ENCODE measurements at places on chromosomes 6 and 20.
A peak's percentile ranks its signal among the peaks of the same experiment; 100 is the strongest.

DNA sequence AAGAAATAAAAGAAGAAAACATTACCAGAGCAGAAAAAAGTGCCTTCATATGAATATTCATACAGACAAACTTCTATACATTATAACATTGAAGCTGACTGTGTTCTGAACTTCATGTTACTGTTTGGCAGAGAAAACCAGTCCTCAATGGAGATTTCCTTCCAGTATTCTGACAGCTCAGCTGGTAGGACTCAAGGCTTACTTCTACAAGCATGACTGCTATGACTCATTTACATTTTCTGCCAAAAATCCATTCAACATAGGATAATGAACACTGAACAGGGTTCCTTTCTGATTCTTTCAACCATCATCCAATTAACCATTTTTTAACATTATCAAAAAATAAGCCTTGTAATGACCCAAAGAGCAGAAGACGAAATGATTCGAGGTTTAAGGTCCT is 25.4 kb downstream of the COL9A1 start:
- DNase-seq: peak; percentile 61

GRCh38 chr6:21808551-21809242 is 215.1 kb downstream of the SOX4 start:
- peak; percentile 34 for DNase-seq

DNA sequence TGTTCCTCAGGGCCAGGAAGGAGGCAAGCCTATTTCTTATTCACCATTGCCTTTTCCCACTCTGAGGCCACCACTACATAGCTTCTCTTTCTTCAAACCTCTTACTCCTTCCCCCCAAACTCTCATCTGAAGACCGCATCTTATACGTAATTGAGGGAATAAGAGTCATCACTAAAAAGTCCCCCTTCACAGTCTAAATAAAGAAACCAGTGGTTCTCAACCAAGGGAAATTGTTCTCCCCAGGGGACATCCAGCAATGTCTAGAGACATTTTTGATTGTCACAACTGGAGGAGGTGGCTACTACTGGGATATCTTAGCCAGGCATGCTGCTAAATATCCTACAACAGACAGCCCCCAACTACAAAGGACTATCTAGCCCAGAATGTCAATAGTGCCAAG is 327.6 kb upstream of the CNR1 start:
- DNase-seq: no peak

- peak; percentile 66 for DNase-seq
Observed at GRCh38 chr6:44053760-44054556, 73.3 kb downstream of the MRPL14 start.

DNA sequence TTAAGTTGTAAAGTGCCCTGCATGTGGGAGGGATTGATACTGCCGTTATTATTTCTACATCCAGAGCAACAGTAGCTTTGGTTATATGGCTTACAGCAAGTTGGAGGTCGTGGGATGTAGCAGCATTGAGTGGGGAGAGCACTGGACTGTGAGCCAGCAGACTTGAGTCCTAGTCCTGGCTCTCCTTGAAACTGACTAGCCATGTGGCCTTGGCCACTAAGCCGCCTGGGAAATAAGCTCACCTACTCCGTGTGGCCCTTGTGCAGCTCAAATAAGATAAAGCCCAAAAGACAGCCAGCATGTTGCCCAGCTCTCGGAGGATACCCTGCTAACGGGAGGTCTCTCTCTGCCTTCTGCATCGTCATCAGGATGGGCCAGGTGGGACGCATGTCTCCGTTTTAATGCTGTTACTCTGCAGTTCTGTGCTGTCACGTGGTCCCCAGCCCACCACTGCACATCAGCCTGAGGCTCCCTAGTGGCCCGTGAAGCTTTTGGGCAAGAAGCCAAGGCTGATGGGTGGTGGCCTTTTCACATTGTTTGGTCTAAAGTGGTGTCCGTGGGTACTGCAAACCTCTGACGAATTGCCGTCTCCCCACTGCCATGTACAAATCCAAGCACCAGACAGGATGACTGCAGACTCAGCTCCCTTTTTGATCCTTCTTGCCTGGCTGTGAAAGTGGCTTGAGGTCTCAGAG is 7.9 kb downstream of the EPB41L1 start:
- DNase-seq: peak; percentile 25

GRCh38 chr20:4243071-4243470 is 227.7 kb upstream of the RNF24 start:
- no peak for DNase-seq

- no peak for DNase-seq
Observed at GRCh38 chr6:151286214-151286613, 46.4 kb downstream of the AKAP12 start.

DNA sequence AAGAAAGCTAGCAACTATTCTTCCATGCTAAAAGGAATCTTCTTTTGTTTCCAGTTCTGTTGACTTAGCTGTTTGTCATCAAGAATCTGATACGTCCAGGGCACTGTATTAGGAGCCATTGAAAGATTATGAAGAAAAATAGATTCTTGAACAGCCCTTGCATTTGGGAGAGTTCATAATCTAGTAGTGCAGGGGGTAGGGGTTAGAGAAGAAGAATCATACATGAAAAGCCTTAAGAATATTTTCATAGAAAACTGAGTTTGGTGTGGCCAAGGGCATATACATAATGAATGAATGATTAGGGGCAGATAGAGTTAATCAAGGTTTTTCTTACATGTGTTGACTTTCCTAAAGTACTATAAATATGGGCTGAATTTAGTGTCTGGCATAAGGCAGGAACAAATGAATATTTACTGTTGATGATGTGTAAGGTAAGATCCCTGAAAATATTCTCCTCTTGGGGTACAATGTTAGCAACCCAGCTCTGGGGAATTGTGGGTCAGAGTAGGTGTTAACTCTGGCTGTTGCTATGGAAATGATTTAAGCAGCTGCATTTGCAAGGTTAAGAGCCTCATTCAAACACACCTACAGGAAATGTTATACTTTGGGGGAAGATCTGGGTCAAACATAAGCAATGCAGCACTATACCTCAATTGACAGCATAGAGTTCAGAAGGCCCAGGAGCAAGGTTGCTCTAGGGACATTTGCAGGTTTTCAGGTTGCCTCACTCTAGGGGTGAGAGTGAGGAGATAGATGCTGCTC is 667.3 kb upstream of the CITED2 start:
- DNase-seq: no peak

DNA sequence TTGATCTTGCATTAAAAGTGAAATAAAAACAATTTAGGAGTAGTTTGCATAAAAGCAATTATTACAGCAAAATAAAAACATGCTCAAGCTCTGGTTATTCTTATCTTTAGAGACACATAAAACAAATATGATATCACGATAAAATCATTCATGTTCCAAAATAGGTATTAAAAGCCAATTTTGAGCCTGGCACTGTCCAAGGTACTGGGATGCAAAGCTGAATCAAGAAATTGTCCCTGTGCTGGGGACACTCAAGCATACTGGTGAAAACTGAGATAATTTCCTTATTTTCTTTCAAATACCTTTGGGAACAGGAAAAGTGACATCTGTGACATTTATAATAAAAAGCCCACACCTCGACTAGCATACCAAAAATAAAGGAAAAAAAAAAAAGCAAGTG is 931 bp upstream of the MTCL3 start:
- DNase-seq: peak; percentile 44

DNA sequence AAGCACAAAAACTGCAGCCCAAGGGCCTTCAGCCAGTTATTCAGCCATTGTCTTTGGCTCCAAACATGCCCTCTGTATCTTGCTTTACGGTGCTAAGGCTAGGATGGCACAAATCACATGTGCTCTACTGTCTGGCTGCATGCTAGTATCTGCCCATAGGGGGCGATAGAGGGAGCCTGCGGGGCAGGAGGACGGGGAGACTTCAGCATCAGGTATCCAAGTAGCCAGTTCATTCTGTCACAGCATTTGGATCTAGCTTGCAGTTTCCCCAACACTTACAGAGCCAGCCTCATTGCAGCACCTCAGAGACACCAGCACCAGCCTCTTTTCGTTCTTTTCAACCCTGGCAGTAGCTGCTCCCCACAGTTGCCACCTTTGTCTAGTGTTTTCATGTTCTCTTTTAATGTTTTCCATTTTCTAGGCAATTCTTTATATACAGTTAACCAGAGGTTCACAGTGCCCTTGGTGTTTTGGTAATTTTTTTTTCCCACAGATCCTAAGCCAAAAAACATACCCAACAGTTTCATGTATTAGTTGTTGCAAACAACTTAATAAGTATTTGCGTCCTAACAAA is 705.9 kb downstream of the PTPRT start:
- no peak for DNase-seq

DNA sequence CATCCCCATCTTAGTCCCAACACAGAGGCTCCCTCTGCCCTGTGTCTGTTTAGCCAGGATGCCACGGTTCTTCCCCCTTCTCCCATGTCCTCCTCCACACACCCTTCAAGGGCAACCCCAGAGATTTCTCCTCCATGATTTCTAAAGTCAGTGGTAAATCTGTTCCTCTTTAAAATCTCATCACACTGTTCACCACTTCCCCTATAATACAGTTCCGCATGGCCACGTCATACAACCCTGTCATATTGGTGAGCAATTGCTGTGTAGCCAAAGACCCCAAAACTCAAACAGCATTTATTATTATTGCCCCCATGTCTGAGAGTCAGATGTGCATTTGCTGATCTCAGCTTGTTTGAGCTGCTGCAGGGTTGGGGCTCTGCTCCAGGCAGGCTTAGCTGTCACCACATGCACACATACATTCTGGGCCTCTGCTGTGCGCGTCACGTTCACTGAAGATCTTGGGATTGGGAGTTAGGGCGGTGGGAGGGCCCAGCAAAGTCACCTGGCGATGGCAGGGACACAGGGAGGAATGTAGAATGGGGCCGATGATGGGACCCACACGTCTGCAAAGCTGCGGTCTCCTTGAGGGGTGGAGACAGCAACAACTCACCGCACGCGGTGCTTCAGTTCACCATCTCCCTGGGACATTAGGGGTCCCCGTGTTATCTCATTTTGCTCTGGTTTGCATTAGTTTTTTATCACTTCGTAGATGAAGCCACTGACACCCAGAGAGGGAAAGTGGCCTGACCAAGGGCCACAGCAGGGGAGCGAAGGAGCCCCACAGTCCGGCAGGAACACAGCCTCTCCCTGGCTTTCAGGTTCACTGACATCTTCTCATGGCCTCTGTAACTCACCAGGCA is 36.9 kb upstream of the CD93 start:
- no peak for DNase-seq

GRCh38 chr6:134358320-134358719 is 40.4 kb upstream of the SGK1 start:
- peak; percentile 99 for DNase-seq

- DNase-seq: peak; percentile 64
Observed at GRCh38 chr6:116969211-116969863, 92.3 kb downstream of the RFX6 start.

DNA sequence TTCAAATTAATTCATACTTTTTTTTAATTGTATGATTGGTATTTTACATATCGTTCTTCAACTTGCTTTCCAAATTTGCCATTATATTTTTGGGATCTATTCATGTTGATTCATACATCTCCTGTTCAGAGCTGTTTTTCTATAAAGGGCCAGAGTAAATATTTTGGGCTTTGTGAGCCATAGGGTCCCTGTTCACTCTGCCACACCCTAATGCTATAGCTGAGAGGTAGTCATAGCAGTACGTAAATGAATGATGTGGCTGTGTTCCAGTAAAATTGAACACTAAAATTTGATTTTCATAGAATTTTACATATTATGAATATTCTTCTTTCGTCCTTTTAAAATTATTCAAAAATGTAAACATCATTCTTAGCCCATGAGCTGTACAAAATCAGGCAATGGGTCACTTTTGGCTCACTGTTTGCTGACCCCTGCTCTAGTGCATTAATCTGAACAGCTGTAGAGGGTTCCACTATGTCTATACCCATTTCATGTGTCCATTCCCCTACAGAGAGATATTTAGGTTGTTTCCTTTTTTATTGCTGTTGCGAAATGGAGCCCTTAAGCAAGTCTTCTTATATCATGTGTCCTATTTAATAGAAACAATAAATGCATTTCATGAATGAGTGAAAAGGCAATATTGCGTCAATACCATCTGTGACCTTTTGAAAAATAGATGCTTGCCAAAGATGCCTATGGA is 136.4 kb upstream of the SALL4 start:
- no peak for DNase-seq

DNA sequence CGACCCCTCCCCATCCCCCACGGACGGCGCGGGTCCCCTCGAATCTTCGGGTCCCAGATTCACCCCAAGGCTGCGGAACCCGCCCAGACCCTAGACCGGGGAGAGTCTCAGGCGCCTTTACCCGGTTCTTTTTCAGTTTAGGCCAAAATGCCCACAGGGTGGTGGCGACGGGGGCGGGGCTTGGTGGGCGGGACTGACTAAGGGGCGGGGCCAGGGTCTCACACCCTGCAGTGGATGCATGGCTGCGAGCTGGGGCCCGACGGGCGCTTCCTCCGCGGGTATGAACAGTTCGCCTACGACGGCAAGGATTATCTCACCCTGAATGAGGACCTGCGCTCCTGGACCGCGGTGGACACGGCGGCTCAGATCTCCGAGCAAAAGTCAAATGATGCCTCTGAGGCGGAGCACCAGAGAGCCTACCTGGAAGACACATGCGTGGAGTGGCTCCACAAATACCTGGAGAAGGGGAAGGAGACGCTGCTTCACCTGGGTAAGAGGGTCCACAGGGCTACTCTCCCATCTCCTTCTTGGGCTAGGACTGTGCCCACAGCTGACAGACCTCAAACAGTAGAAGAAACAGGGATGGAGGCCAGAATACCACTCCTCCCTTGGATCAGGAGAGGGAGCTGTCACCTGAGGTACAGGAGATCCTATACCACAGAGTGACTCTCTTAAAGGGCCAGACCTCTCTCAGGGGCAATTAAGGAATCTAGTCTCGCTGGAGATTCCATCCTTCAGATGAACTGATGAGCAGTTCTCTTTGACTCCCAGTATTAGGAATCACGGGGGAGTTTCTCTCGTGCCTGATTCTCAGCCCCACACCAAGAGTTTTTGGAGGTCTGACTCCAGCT is 942 bp downstream of the HLA-E start:
- DNase-seq: peak; percentile 65

DNA sequence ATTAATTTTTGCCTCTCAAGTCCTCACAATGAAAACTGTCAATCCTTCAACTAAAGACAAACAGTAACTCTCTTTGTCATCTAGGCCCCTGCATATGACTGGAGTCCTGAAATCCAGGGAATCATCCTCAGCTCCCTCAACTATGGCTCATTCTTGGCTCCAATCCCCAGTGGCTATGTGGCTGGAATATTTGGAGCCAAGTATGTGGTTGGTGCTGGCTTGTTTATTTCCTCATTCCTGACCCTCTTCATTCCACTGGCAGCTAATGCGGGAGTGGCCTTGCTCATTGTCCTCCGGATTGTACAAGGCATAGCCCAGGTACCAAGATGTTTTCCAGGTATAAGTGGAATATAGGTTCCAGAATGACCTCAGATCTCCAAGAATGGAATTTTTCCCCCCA is 15.4 kb downstream of the SLC17A4 start:
- DNase-seq: no peak

All from fibroblast of pulmonary artery (primary cell).